ENCODE measurements at places on chromosomes 12 and 14. TPM values are rescaled to one million over a fixed set of nuclear protein-coding genes. Genes with fewer than 3 reads are reported as not detected.

DNA sequence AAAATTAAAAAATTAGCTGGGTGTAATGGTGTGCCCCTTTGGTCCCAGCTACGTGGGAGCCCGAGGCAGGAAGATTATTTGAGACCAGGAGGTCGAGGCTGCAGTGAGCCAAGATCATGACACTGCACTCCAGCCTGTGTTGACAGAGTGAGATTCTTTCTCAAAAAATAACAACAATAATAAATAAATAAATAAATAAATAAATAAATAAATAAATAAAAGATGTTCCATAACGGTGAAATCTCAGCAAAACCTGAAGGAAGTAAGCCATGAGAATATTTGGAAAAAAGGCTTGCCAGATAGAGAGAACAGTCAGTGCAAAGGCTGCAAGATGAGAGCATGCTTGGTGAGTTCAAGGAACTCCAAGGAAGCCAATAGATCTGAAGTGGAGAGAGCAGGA is 176.7 kb downstream of the RAD51B start:
- DNase-seq, result no peak

- DNase-seq, result no peak
Observed at GRCh38 chr12:49543914-49544815, 5.3 kb downstream of the KCNH3 start.

- no peak for DNase-seq
Observed at GRCh38 chr12:127170226-127171180, 1096.5 kb upstream of the TMEM132C start.

- DNase-seq, result no peak
Observed at GRCh38 chr12:3759878-3760277, 7.0 kb upstream of the CRACR2A start.

DNA sequence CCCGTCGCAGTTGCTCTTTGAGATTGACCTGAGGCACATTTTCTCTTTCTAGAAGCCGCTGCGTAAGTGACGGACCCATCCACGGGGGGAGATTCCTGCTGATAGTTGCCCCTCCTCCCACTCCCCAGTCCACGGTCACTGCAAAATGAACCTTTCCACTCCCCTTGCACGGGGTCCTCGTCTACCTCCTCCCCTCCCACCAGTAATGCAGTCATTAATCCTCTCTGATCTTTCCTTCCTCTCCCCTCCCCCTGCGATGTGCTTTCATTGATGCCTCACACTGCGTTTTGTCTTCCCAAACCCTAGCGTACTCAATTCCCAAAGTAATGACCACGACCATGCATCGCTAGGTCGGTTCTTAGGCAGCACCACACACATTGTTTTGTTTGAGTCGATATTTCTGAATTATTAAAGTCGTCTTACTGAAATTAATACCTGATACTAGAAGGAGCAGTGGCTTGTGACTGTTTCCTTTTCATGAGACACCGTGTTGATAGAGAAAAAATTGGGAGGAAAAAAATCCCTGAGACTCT is 857 bp downstream of the ETNK1 start:
- peak; percentile 40 for DNase-seq

DNA sequence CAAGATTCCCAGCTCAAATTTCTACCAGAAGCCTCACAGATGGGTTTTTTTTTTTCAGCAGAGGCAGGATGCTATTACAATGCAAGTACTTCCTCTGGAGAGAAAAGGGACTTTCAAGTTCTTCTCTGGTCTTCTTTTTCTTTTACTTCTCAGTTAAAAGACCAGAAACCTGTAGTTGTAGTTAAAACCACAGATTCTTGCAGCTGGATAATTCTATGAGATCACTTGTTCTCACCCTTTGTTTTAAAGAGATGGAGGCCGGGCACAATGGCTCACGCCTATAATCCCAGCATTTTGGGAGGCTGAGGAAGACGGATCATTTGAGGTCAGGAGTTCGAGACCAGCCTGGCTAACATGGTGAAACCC is 47.6 kb upstream of the OVCH1 start:
- DNase-seq, result no peak

DNA sequence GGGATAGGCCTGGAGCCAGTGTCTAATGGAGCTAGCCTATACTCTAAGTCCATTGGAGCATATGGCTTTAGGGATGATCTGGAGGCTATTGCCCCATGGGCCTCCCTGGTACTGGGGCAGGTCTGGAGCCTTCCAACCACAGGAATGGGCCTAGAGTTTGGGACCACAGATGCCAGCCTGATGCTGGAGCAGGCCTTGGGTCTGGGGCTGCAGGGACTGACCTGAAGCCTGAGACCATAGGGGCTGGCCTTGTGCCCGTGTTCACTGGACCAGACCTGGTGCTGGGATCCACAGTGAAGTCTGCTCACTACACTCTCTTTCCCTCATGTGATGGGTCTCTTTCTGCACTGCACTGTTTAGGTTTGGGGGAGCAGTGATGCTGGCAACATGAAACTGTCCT is 95.0 kb downstream of the KLHL28 start:
- no peak for DNase-seq

DNA sequence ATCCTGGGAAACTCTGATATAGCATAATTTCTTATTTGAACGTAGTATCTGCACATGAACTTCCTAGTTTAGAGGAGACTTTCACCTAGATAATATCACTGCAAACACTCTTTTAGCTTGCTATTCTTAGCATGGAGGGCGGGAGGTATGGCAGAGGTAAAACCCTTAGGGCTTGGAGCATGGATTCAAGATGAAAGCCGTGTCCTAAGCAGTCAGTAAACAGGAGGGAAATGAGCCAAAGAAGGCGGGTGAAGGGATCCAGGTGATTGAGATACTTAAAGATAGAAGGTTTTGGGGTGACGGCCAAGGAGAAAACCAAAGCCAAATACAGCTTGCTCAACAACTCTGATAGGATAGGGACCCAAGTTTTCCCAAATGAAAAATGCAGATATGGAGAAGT is 107.1 kb upstream of the BCAT1 start:
- DNase-seq, result no peak

GRCh38 chr14:103507751-103508150 is 14.9 kb downstream of the CKB start:
- DNase-seq, result no peak

- DNase-seq, result no peak
Observed at GRCh38 chr12:128337431-128338170, 70.6 kb downstream of the TMEM132C start.

ARMH4 gene
- total RNA-seq, result not detected
